ENCODE measurements at places on chromosomes 1 and 21.

DNA sequence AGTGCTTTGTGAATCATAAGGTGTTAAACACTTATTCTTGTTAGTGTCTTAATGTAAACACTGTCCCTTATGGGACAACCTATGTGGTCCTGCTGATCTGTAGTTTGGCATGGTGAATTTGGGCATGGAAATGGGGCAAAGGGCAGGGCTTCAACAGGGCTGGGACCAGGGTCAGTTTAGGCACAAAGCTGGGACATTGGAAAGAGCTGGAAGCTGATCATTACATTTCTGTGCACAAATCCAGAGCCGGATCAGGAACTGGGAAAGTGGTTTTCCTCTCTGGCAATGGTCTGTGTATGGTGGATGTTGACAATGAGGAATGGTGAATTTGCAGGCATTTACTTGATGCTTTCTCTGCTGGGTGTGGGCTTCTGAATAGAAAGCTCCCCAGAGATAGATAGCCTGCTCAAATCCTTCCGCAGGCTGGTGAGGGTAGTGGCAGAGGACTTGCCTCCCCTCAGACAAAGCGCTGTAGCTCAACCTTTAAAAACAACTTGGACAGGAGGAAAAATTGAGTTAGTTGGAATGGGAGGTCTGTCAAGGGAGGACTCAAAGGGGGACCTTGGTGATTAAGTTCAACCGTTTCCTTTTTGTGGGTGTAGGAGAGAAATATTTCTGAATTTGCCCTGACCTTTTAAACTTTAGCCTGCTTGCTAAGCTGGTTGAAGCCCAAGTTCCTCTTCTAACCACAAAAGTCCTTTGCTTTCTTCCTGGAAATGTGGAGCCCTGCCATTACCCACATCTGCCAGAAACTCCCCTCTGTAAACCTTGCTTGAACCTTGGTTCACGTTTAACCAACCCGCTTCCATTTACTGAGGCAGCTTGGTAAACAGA, 35.3 kb downstream of the HLX start:
- peak overlapping the region; percentile 3 for H3K4me3 ChIP-seq
- no peaks in the 10 kb centered on the region for H3K4me1 ChIP-seq
- no peak overlapping the region for H3K27ac ChIP-seq

DNA sequence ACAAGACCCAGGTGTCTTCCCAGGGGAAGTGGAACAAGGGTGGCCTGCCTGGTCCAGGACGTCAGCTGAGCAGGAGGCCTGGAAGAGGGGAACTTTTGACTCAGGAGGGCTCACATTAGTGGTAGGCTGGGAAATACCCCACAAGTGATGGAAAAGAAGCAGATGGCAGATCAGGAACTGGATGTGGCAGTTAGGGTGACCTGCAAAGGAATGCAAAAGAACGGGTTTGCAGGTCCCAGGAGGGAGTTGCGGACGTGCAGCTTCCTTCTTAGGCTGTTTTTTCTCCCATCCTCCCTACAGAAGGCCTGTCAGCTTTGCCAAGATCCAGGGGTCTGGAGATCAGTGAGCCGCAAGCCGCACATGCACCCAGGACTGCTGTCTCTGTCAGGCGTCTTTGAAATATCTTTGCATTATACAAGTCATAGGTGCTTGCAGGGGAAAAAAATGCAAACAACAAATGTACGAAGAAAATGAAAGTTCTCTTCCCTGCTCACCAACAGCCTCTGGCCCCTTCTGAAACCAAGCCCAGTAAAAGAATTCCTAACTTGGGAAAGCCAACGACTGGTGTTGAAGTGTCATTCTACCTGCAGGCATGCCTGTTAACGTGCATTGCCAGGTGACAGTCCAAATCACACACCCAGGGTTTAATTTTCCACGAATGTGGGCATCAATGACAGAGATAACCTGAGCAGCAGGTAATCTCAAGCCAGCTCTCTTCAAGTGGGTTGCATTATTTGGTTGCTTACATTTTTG, 34.4 kb downstream of the NENF start:
- H3K4me3 ChIP-seq = no peak overlapping the region
- no peak overlapping the region for H3K27ac ChIP-seq
- no peaks in the 10 kb centered on the region for H3K4me1 ChIP-seq
- H3K36me3 ChIP-seq = no peaks in the 10 kb centered on the region

DNA sequence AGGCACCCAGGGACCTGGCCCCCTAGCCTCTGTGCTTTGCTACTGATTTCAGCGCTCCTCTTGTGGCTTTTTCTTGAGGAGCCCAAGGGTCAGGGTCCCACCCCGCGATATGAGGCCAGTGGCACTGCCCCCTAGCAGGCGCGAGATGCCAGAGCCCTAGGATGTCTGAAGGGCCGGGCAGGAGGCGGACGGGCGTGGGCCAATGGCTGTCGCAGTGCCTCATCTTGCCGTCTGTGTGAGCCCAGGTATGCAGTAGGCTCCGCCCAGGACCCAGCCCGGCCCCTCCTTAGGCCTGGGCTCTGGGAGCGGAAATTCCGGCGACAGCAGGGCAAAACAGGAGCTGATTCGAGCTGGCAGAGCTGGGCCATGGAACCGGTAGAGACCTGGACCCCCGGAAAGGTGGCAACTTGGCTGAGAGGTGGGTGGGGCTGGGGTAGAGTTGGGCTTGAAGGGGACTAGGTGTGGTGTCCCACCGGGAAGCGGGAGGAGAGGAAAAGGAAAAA, at the start of gene CNKSR1:
Gene CNKSR1, plus strand, starts transcription at position 310 of the 503 bp plus-strand sequence. Its CDS starts 57 bp downstream, at position 367.
- H3K36me3 ChIP-seq = no peaks in the 10 kb centered on the region
- no peaks in the 10 kb centered on the region for H3K27me3 ChIP-seq
- H3K27ac ChIP-seq = no peak within 1 kb of the TSS
- no peak for DNase-seq
- H3K4me3 ChIP-seq = no peak within 1 kb of the TSS
- H3K4me1 ChIP-seq = no peaks in the 10 kb centered on the region

DNA sequence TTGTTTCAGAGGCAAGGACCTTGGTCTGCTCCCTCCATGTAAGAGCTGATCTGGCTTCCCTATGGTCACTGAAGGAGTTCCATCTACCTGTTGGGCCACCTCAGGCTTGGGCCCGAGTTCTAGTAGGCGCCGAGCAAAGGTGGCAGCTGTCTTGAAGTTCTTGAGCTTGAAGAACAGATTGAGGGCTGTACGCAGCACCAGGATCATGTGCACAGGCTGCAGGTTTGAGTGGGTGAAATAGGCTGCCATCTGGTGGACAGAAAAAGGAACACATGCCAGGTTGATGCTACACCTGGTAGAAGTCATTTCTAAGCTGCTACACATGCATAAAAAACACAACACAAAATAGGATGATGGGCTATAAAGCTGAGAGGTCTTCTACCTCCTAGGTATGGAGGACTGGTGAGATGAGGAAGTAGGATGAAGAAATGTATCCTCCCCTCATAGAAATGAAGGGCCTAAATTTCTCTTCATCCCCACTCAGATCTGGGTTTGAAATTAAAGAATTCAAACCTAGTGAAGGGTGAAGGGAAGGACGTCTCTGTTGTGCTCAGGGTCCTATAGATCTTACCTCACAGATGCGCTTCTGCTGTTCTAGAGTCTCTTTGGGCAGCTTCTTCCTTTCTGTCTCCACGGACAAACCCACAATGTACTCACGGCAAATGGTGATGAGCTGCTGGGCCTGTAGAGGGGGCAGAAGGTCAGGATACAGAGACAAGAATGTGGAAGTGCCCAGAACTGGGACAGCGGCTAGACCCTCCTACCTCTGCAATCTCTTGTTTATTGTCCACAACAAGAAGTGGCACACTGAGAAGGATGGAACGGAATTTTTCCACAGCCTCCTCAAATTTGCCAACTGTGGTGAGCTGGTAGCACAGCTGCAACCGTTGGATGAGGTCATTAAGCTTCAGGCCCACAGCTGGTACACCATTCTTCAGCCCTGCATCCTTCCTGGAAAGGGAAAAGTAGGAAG, 6.6 kb upstream of the PEX19 start:
- peaks cover 7% of the 10 kb centered on the region for H3K4me1 ChIP-seq
- peak; percentile 67 for DNase-seq

- no peak overlapping the region for H3K27ac ChIP-seq
- no peaks in the 10 kb centered on the region for H3K4me1 ChIP-seq
- no peak overlapping the region for H3K4me3 ChIP-seq
- H3K27me3 ChIP-seq = peaks cover 41% of the 10 kb centered on the region
- H3K36me3 ChIP-seq = no peaks in the 10 kb centered on the region
Measured at GRCh38 chr1:59937636-59938210, 11.2 kb upstream of the CYP2J2 start.

GRCh38 chr1:59645893-59646292, 168.9 kb upstream of the HOOK1 start:
- no peak overlapping the region for H3K27ac ChIP-seq
- H3K36me3 ChIP-seq = no peaks in the 10 kb centered on the region
- no peak overlapping the region for H3K4me3 ChIP-seq
- no peak for DNase-seq

DNA sequence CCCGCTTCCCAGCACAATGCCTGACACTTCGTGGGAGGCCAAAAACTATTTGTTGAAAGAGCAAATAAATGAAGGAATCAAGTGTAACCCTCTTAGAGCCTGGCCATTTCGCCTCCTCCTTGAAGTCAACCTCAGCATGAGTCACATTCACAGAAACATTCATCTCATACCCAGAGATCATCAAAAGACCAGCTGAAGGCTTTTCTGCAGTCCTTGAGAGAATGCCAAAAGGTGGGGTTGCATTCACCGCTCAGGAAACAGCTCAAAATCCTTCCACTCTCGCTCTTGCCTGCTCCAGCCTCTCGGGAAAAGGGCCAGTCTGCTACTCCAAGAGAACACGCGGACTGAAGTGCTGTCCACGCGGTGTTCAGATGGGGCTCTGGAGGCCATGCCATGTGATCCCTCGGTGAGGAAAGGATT, 90.0 kb downstream of the VWA5B1 start:
- H3K27ac ChIP-seq = no peak overlapping the region
- no peaks in the 10 kb centered on the region for H3K36me3 ChIP-seq

GRCh38 chr1:71087060-71087459, 6.2 kb upstream of the ZRANB2 start:
- H3K27ac ChIP-seq = no peak overlapping the region
- H3K4me1 ChIP-seq = peaks cover 2% of the 10 kb centered on the region
- DNase-seq = no peak
- peaks cover 25% of the 10 kb centered on the region for H3K27me3 ChIP-seq
- no peak overlapping the region for H3K4me3 ChIP-seq

DNA sequence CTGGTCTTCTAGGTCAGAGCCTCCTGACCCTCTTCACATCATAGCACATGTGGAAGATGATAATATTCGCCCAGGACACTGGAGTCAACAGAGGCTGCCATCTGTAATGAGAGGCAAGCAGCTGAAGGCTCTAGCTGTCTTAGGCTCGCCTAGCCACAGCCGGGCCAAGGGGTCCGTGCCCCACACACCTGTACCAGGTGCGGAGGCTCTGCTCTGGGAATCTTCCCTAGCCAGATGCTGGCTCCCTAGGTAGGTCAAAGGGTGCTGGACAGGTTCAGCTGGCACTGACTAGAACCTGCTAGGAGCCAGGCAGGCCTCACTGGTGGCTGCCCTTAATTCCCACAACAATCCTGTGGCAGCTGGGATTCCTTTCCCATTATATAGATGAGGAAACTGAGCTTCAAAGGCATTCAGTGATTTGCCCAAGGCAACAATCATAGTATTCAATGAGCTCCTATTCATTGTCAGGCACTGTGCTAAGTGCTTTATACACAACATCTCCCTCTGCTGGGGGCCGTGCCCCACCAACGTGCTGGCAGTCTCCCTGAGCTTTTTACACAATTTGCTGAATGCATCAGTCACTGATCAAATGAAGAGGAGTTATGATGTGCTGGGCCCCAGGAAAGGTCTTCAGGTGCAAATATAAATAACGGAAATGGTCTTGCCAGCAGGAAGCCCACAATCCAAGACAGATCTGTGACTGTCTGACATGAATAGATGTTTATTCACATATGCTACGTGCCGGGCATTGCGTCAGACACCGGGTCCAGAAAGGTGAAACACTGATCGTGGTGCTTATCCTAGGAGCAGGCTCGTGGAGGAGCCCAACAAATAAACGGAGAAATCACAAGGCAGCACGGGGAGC, 58.0 kb downstream of the DDX20 start:
- DNase-seq = no peak
- H3K27ac ChIP-seq = no peak overlapping the region
- no peaks in the 10 kb centered on the region for H3K4me1 ChIP-seq
- H3K36me3 ChIP-seq = no peaks in the 10 kb centered on the region

DNA sequence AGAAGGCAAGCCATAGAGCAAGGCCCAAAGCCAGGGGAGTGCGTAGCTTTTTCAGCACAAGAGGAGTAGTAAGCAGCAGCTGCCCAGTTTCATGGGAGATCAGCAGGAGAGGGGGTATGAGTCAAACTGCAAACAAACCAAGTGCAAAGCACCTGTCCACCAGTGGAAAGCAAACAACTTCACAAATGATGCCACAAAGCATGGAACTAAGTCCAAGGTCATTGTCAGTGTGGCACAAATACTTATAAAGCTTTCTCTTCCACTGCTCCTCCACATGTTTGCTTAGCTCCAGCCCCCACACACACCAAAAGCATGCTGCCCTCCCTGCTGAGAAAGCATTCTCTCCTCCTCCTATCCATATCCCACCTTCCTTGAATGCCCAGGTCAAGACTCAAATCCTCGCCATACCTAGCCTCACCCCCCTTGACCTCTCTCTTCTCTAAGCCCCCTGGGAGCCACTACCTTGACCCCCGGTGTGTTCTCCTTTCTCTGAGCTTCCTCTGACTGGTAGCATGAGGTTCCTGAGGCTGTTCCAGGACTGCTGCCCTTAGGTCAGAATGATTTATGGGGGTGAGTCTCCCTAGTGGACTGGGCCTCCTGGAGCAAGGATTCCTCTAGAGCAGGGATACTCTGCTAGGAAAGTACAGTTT, 70.4 kb downstream of the DMAP1 start:
- H3K27ac ChIP-seq = no peak overlapping the region
- DNase-seq = no peak
- no peaks in the 10 kb centered on the region for H3K4me1 ChIP-seq
- no peak overlapping the region for H3K4me3 ChIP-seq
- peaks cover 5% of the 10 kb centered on the region for H3K36me3 ChIP-seq

DNA sequence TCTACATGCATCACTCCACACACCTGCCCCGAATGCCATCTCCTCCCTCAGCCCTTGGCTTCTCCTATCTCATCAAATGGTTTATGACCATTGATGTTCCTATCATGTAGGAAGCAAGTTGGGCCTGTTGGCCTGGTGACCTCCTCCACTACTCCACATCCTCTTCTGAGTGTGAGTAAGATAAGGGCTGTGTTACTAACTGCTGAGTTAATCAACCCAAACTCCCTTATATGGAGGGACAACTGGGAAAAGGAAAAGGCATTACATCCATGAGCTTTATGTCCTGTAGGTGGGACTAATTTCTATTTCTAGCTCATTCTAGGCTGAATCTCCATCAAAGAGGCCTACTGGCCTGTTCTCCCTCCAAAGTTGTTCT, 57.6 kb downstream of the WLS start:
- no peaks in the 10 kb centered on the region for H3K4me1 ChIP-seq
- H3K4me3 ChIP-seq = no peak overlapping the region
- H3K27me3 ChIP-seq = no peaks in the 10 kb centered on the region
- no peaks in the 10 kb centered on the region for H3K36me3 ChIP-seq
- no peak for DNase-seq

Data from natural killer cell treated with Interleukin-12 subunit alpha and Interleukin-12 subunit beta and Interleukin-15 and Interleukin-18, amount 100 ng/mL, for 72 hours (primary cell).